ENCODE measurements at places on chromosomes 3 and 15. TPM values are rescaled to one million over a fixed set of nuclear protein-coding genes. Genes with fewer than 3 reads are reported as not detected.

DNA sequence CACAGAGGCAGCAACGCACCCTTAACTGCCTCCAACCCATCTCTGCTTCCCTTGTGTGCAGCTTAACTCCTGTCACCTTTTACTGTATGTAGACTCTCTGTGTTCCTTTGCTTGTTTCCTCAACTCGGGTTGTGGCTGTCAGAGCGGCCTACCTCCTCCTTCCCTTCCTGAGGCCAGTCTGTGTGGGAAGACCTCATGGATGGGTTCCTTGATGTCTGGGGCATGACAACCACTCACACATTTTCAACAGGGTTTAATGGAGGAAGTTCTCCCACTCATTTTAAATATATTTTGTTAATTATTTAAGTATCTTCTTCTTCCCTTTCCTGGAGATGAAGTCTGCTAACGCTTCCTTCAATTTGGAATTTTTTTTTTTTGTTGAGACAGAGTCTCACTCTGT, 1.8 kb upstream of the CSPG5 start:
- no peak overlapping the region for H3K4me3 ChIP-seq
- no peaks in the 10 kb centered on the region for H3K36me3 ChIP-seq
- no peak for DNase-seq
- H3K4me1 ChIP-seq, result no peaks in the 10 kb centered on the region
- H3K27ac ChIP-seq, result no peak overlapping the region

DNA sequence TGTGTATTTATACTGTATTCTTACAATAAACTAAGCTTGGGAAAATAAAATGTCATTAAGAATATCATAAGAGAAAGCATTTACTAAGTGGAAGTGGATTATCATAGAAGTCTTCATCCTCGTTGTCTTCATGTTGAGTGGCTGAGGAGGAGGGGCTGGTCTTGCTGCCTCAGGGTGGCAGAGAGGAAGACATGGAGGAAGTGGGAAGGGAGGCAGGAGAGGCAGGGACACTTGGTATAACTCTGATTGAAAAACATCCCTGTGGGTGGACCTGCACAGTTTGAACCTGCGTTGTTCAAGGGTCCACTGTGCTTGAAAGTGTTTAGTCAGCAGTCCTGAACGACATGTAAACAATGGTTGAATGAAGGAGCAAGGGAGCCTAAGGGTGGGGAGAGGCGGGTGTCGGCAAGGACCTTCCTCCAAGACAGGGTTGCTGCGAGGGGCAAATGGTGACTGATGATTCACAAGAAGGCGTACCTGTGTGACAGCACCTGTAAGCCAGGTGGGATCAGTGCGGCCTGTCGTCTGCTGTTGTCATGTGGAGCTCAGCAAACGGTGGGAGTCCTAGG, 103.8 kb upstream of the KLF13 start:
- H3K4me1 ChIP-seq, result no peaks in the 10 kb centered on the region

DNA sequence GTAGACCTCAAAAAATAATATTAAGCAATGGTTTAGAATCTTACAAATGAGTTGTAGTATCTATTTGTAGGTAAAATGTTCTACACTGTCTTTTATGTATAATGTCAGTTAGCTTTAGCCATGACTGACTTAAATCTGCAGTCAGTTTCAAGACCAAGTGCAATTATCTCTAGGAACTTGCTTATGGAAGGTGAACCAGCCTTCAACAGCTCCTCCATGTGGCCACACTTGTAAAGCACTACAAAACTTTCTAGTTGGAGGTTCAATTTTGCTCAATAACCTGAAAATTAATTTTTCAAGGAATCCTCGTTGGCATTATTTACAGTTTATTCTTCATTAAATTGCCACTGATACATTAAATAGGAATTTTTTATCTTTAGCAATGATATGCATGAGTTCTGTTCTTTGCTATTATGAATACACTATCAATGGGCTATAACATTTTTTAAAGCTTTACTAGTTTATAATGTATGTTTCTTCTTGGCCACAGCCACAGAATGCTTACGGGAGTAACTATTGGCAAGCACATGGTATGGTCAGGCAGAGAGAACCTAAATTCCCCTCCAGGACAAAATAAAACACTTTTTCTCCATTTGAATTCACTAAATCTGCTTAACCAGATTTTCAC, 315.3 kb upstream of the UBE2E2 start:
- no peaks in the 10 kb centered on the region for H3K4me1 ChIP-seq
- no peaks in the 10 kb centered on the region for H3K27me3 ChIP-seq
- no peaks in the 10 kb centered on the region for H3K36me3 ChIP-seq
- no peak overlapping the region for H3K27ac ChIP-seq
- H3K4me3 ChIP-seq, result no peak overlapping the region
- DNase-seq, result peak; percentile 4

The ARNT2 gene
- total RNA-seq, result 1.1 TPM

GRCh38 chr3:86225461-86225860, 765.5 kb downstream of the VGLL3 start:
- no peak overlapping the region for H3K27ac ChIP-seq
- peaks cover 4% of the 10 kb centered on the region for H3K4me1 ChIP-seq
- no peak for DNase-seq
- H3K36me3 ChIP-seq, result no peaks in the 10 kb centered on the region
- H3K27me3 ChIP-seq, result no peaks in the 10 kb centered on the region
- H3K4me3 ChIP-seq, result no peak overlapping the region

The FBLN2 gene
- 1.8 TPM for total RNA-seq

DNA sequence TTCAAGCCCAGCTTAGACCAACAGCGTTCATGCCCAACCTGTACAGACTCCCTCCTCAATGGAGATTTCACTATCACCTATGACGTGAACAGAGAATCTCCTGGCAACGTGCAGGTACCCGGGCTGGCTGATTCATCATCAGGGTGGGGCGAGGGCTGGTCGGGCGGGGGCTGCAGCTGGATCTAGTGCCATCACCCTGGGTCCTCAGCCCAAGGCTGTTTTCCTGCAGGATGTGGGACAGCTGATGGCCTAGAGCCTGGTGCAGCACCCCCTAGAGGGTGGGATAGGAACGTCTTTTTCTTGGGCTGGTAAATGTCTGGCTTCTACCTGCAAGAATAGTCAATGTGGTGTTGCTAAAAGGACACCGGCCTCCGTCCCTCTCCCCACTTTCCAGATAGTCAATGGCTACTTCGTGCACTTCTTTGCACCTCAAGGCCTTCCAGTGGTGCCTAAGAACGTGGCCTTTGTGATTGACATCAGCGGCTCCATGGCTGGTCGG, 4.4 kb downstream of the ITIH3 start:
- no peak for DNase-seq
- H3K4me3 ChIP-seq, result no peak overlapping the region
- H3K27me3 ChIP-seq, result no peaks in the 10 kb centered on the region
- no peaks in the 10 kb centered on the region for H3K4me1 ChIP-seq
- no peaks in the 10 kb centered on the region for H3K36me3 ChIP-seq

The PROK2 gene
- not detected for total RNA-seq

The SUCLG2 gene
- 59.4 TPM for total RNA-seq

- DNase-seq, result no peak
- H3K27me3 ChIP-seq, result no peaks in the 10 kb centered on the region
- H3K27ac ChIP-seq, result no peak overlapping the region
- H3K36me3 ChIP-seq, result no peaks in the 10 kb centered on the region
- H3K4me1 ChIP-seq, result no peaks in the 10 kb centered on the region
Observed at GRCh38 chr3:123442908-123443307, 6.0 kb downstream of the ADCY5 start.

DNA sequence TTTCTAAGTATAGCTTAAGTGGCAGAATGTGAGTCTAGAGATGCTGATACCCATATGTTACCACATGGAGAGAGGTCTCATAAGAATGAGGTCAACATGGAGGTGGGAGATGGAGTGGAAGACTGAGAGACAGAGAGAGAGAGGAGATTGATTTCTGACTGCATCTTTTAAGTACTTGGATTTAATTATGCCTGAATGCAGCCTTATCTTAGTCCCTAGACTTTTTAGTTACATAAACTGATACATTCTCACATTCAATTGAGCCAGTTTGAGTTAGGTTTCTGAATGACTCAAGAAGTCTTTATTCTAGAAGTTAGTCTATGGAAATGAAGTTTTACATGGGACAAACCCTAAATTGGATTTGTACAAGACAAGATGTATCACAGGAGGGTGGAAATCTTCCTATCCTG, 58.5 kb upstream of the TNFSF10 start:
- DNase-seq, result no peak
- H3K4me1 ChIP-seq, result no peaks in the 10 kb centered on the region
- no peaks in the 10 kb centered on the region for H3K36me3 ChIP-seq
- no peak overlapping the region for H3K27ac ChIP-seq

DNA sequence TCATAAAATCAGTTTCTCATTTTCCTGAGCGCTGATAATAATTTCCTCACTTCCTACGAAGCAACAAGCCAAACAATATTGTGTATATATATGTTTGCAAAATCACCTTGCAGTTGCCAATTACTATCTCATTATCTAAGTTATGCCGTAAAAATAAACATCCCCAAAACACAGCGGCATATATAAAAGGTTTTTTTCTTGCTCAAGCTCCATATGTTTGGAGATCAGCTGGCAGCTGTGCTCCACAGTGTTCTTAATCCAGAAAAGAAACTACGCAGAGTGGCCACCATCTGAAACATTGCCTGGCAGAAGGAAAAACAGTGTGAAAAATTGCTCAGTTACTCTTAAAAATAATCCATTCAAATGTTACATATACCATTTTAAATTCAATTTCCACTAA, 951.4 kb downstream of the PLOD2 start:
- H3K36me3 ChIP-seq, result no peaks in the 10 kb centered on the region
- no peak overlapping the region for H3K27ac ChIP-seq
- DNase-seq, result no peak
- H3K27me3 ChIP-seq, result no peaks in the 10 kb centered on the region
- H3K4me3 ChIP-seq, result no peak overlapping the region
- H3K4me1 ChIP-seq, result no peaks in the 10 kb centered on the region

GRCh38 chr3:142645236-142645793, 49.1 kb downstream of the PLS1 start:
- H3K27me3 ChIP-seq, result no peaks in the 10 kb centered on the region
- H3K4me1 ChIP-seq, result peaks cover 26% of the 10 kb centered on the region
- peak overlapping the region; percentile 57 for H3K27ac ChIP-seq
- DNase-seq, result peak; percentile 74

The RBP2 gene
- total RNA-seq, result not detected

DNA sequence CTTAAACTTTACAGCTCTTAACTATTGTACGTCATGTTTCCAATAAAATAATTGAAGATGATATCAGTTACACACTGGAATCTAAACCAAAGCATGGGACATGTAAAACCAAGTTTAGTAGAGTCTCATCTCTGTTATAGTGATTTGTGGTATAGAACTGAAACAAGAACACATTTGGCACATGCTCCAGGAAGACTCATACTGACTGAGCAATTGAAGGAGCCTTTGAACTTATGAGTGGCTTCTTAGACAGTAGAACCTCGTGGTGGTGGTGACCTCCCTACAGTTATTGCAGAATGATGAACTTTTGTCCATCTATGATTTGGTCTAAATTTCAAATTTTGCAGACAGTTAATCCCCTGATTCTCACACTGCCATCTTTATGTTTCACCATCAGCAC, 729.7 kb downstream of the ROBO1 start:
- H3K27ac ChIP-seq, result no peak overlapping the region
- DNase-seq, result no peak
- no peak overlapping the region for H3K4me3 ChIP-seq
- no peaks in the 10 kb centered on the region for H3K36me3 ChIP-seq
- H3K4me1 ChIP-seq, result no peaks in the 10 kb centered on the region

GRCh38 chr3:140902791-140903190, 38.8 kb upstream of the SLC25A36 start:
- no peak overlapping the region for H3K4me3 ChIP-seq
- peaks cover 12% of the 10 kb centered on the region for H3K27me3 ChIP-seq
- H3K27ac ChIP-seq, result no peak overlapping the region

The FBXL22 gene
- total RNA-seq, result 0.17 TPM

- no peak overlapping the region for H3K27ac ChIP-seq
- H3K4me3 ChIP-seq, result no peak overlapping the region
- H3K36me3 ChIP-seq, result no peaks in the 10 kb centered on the region
Observed at GRCh38 chr15:69843900-69844304, 253.8 kb downstream of the TLE3 start.

DNA sequence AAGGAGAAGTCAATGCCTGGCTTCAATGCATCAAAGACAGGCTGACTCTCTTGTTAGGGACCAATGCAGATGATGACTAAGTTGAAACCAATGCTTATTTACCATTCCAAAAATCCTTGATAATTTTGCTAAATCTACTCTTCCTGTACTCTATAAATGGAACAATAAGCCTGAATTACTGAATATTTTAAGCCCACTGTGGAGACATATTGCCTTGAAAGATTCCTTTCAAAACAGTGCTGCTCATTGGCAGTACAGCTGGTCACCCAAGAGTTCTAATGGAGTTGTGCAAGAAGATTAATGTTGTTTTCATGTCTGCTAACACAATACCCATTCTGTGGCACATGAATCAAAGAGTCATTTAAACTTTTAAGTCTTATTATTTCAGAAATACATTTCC, 181.0 kb upstream of the CBLB start:
- no peak for DNase-seq
- H3K4me1 ChIP-seq, result no peaks in the 10 kb centered on the region

GRCh38 chr15:34362047-34362773, 4.8 kb downstream of the LPCAT4 start:
- no peaks in the 10 kb centered on the region for H3K27me3 ChIP-seq
- peak overlapping the region; percentile 58 for H3K27ac ChIP-seq
- no peak overlapping the region for H3K4me3 ChIP-seq
- peaks cover 55% of the 10 kb centered on the region for H3K4me1 ChIP-seq

DNA sequence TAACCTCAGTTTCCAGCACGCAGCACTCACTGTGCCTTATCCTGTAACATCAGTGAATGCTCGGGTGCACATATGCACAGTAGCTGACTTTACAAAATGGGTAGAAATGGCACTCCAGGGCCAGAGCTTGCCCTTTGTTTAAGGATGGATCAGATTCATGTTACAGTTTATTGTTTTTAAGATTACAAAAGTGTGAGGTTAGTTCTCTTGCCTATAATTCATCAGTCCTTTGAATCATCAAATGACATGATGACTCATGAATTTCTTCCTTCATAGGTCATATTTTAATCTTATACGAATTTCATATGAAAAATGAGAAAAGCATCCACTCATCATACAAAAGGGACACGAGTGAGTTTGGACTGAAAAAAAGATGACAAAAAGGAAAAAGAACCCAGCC, 545.3 kb downstream of the GBE1 start:
- no peaks in the 10 kb centered on the region for H3K36me3 ChIP-seq
- DNase-seq, result peak; percentile 56
- H3K27me3 ChIP-seq, result no peaks in the 10 kb centered on the region
- no peak overlapping the region for H3K27ac ChIP-seq
- 0 out of 2 replicates have a peak, but pooled peaks cover 8% of the 10 kb centered on the region for H3K4me1 ChIP-seq
- H3K4me3 ChIP-seq, result no peak overlapping the region

- no peaks in the 10 kb centered on the region for H3K36me3 ChIP-seq
- H3K4me1 ChIP-seq, result no peaks in the 10 kb centered on the region
- no peak for DNase-seq
Observed at GRCh38 chr3:138477801-138478200, 43.4 kb downstream of the ESYT3 start.

DNA sequence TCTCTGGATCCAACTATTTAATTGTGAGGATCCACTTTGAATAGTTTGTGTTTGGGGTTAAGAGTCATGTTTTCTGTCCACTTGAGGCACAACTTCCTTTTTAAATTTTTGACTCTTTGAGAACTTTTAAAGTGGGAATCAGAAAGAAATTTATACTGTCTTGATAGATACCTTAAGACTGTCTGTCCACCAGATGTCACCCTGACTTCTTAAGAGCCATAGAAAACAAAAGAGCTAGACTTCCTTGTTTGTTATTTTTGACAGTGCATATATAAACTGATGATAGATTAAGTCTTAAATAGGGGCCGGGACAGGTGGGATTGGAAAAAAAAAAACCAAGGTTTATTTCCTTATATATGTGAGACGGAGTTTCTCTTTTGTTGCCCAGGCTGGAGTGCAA, 52.1 kb upstream of the WDR72 start:
- no peak overlapping the region for H3K4me3 ChIP-seq
- no peak overlapping the region for H3K27ac ChIP-seq
- H3K27me3 ChIP-seq, result no peaks in the 10 kb centered on the region
- DNase-seq, result no peak

The SNUPN gene
- 37.6 TPM for total RNA-seq
